ENCODE measurements at places on chromosomes 5 and 9.

DNA sequence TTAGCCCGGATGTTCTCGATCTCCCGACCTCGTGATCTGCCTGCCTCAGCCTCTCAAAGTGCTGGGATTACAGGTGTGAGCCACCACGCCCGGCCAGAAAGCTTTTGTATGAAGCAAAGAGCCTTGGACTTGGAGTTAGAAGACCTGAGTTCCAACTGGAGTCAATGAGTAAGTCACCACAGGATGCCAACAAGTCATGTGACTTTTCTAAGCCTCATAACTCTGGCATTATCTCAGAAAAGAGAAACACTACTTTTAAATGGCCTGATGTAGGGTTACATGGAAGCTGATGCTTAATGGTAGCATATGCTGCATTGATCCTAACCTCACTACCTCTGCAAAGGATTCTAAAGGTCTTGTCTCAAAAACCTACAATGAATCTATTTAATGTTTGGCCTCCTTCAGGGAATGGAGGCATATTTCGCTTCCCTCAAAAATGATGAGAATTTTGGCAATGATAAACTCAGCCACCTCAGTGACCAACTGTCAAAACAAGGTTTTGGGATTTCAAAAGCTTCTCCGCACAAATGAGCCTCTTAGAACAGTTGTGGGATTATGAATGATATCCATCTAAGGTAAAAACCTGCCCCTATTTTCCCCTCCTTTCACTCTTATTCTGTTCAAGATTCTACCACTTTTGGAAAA is 236.8 kb downstream of the ACTL7B start:
- DNase-seq = no peak

- no peak for DNase-seq
These were observed 15.0 kb upstream of the CEP120 start for GRCh38 chr5:123438244-123438643.

- DNase-seq = no peak
These were observed 839 bp downstream of the GABRG2 start for GRCh38 chr5:162068412-162068811.

DNA sequence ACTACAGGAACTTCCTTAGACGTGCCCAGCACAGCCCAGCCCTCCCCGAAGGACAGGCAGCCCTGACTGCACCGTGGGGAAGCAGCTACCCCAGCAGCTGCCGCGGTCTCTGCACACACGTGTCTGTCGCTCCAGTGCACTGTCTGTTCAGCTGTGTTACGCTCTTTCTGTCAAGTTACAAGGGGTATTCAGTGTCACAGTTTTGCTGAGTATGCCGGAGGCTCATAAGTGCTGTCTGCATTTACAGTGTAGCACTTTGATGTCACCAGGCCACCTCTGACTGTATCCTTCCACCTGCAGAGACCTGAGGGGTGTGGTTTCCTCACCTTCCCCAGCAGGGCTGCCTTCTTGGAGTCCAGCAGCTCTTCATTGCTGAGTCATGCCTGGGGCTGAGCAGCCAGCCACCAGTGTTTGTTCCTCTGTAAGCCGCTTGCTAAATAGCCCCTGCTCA is 126.8 kb downstream of the EHMT1 start:
- DNase-seq = no peak

DNA sequence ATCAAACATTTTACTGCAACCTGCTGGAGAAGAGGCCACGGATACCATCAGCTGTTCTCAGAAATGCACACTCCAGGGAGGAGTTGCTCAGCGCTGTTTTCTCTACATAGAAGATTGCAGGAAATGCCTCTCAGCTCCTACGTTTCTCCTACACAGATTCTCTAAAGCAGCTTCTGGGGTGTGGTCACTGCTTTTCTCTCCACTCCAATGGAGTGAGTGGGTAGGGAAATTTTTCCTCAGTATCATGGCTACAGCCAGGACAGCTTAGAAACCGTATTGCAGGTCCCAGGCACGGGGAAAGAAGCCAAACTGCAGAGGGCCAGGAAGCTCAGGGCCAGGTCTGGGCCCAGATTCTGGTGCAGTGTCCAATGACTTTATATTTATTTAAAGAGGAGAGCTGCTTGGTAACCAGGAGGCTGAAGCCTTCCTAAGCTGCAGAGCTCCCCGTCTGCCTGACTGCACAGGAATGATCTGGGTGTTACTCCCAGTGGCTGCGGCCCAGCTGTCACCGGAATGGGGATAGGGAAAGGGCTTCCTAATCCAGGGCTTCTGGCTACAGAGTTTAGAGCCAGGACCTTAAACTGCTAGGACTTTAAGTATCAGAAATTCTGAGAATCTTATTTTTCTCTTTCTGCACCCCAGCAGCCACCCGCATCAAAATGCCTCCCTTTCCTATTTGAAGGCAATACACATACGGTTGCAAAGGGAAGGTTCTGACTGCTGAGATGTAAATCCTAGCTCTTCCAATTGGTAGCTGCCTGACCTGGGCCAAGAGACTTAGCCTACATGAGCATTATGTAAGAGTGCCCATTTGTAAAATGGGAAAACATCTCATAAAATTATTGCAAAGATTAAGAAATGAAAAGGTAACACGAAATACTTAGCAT is 1.4 kb upstream of the SPTAN1 start:
- DNase-seq = no peak

Measured in stimulated activated CD4-positive, alpha-beta T cell treated with anti-CD3 and anti-CD28 coated beads, TNF-alpha, amount 100 ng/mL, for 4 hours (primary cell).